Stimulated activated CD4-positive, alpha-beta T cell treated with anti-CD3 and anti-CD28 coated beads, Interleukin-1b, Interleukin-23, amount 100 ng/mL, for 1 hour (primary cell): ENCODE measurements at places on chromosomes 3 and 15.

DNA sequence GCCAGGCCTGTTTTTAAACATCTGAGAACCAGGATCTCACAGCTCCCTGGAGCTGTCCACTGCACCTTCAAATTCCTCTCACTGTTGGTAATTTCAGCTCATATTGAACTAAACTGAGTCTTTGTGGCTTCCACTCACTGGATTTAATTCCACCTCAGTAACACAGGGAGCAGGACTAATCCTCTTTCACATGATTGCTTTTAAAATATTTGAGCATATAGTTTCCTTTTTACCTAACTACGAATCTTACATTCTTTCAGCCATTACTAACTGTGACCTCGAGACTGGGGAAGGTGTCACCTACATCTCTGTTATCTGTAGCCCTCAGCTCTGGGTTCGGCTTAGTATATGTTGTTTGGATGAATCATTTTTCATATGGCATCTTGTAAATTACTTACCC, 194.3 kb upstream of the C2CD4B start:
- DNase-seq: no peak

DNA sequence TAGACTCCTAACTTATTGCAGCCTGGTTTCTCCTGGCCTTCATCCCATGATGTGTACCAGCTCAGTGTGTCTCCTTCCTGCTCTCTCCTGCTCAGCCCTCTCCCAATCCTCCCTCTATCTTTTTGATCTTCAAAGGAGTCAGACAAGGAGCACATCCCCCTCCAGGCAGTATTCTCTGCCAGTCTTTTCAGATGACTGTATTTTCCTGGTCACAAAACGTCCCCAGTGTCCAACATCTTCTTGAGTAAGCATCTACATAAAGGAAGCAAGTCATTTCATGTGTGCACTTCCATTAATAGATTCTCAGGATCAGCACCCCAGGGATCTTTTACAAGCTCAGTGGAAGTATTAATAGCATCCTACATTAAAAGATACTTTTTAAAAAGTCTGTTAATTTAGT, 148.9 kb upstream of the THBS1 start:
- no peak for DNase-seq

DNA sequence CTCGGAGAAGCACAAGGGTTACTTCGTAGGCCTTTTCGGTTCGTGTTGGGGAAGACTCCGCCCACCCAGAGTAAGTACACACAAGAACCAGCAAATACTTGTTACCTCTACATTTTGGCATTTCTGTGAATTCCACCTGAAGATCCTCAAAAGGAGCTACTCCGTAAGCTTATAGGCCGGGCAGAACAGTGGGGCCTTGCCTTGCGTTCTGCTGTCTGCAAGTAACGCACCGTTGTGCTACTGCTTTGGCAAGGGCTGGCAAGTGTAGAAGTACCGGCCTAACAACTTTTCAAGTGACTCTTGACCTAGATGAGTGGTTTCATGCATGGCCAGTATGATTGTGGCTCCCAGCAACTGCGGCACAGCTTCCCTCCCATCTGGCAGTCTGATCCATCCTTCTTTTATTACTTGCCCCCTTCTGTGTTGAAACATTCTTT, 6.4 kb upstream of the DNAAF4 start:
- no peak for DNase-seq

GRCh38 chr3:42314411-42314810, 48.4 kb upstream of the CCK start:
- no peak for DNase-seq

- no peak for DNase-seq
Measured at GRCh38 chr15:77393471-77393840, 26.4 kb downstream of the PEAK1 start.

- DNase-seq: no peak
Measured at GRCh38 chr15:70876011-70876410, 16.2 kb downstream of the THAP10 start.

DNA sequence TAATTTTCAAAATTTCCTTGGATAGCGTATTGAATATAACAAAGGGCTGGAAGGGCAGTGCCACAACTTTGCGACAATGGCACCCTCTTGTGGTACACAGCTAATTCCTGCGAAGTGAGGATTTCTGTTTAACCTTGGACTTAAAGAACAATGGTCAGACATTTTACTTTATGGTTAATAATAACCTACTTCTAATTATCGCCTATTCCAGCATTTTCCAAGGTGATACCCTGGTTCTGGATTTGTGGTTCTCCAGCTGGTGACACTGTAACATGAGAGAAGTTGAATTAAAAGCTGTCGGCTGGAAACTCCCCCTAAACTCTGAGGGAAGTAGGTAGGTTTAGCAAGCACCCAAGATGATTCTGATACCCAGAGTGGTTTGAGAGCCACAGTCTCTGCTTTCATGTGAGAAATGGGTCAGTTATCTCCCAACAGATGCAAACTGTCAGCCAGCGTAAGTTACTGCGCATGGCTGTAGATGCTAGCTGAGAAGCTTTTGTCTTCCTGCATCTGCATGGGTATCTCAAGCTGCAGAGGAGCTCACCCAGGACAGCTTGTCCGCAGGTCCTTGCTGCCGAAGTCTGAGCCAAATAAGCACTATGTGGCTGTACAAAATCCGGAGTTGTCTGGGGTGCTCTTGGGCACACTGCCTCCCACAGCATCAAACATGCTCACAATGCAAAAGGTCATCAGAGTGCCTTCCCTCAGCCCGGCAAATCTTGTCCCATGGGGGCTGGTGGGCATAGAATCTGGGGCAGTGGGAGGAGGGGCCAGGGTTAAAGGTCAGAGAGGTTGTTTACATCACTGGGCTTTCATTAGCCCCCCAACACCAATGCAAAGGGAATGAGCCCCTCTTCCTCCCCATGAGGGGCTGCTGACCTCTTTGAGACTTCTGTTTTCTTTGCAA, 6.6 kb upstream of the CHSY1 start:
- DNase-seq: no peak

- DNase-seq: no peak
Measured at GRCh38 chr3:65961733-65962132, 77.0 kb downstream of the MAGI1 start.

DNA sequence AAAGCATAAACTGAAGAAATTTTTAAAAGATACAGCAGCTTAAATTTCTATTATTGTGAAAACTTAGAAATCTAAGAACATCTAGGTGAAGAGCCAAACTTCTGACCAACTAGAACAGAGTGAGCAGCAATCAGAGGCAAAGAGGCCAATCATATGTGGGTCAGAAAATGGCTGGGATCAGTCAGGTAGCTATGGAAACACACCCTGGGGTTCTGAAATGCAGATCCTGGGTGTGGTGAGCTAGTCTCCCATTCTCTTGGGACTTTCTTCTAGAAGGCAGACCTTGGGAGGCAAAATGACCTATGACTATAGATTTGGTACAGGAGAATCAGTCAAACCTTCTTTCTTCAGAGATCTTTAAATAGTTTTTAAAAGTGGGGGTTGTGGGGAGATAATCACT, 385.8 kb downstream of the TBC1D5 start:
- DNase-seq: no peak

GRCh38 chr3:153625506-153625905, 463.5 kb downstream of the RAP2B start:
- DNase-seq: no peak

GRCh38 chr15:39400821-39401550, 179.9 kb upstream of the THBS1 start:
- no peak for DNase-seq

DNA sequence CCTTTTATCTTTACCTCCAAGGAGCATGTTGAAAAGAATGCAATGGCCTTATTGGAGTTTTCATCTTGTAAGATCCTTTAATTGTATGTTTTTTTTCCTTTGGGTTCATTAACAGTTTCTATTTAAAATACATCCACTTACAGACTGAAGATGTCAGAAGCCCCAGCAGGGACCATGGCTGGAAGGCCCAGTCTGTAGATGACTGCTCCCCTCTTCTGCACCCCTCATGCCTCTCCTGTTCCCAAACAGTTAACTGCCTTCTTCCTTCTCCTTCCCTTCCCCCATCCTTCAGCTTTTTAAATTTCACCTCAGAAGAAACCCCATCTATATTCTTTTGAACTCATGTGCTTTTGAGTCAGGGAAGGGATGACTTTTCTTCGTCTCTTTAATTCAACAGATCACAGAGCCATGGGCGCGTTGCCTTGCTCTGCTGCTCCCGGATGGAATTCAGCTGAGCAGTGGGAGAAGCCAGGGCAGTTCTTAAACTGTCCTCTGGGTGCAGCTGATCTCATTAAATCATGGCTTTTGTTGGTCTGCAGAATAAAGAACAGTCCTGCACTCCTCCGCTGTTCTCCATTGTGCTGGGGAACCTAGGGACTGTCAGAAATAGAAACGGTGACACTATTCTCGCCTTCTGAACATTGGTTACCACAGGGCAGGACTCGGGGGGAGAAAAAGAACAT, 71.5 kb upstream of the EIF1B start:
- no peak for DNase-seq

GRCh38 chr15:78660584-78660983, 19.6 kb upstream of the CHRNB4 start:
- DNase-seq: no peak

DNA sequence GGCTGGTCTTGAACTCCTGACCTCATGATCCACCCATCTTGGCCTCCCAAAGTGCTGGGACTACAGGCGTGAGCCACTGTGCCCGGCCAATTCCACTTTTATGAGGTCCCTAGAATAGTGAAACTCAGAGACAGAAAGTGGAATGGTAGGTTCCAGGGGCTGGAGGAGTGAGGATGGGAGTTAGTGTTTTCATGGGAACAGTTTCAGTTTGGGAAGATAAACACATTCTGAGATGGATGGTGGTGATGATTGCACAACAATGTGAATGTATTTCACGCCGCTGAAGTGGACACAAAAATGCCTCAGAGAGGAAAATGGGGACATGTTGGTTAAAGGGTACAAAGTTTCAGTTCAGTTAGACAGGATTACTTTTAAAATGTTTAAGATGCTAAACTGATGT, 22.5 kb upstream of the HDAC11 start:
- DNase-seq: no peak

GRCh38 chr3:125143982-125144652, 68.4 kb downstream of the SLC12A8 start:
- no peak for DNase-seq

DNA sequence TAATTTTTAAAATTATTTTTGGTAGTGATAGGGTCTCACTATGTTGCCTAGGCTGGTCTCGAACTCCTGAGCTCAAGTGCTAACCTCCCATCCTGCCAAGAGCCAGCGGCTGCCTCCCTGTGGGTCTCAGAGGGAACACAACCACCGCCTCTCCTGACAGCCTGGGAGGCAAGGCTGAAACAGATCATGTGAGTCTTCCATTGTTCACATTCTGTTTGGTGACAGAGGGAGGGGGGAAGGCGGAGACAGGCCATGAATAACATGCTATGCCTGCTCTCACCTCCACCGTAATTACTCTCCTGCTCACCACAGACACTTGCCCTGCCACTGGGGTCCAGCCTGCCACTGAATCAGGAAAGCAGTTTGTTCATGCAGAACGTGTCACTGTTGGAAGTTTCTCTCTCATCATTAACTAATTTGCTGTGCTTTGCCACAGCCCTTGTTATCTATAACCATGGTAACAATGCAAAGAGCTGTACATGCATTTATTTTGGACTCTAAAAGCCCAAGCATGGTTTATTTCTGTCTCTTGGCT, 78.4 kb upstream of the RASGRF1 start:
- DNase-seq: no peak

GRCh38 chr3:26920646-26921478, 298.3 kb downstream of the LRRC3B start:
- DNase-seq: no peak

- DNase-seq: no peak
Measured at GRCh38 chr3:129794311-129795185, 99.0 kb downstream of the TMCC1 start.

- DNase-seq: no peak
Measured at GRCh38 chr15:66965201-66965900, 100.1 kb upstream of the SMAD3 start.

GRCh38 chr3:124620600-124621063, 109.6 kb upstream of the UMPS start:
- no peak for DNase-seq

DNA sequence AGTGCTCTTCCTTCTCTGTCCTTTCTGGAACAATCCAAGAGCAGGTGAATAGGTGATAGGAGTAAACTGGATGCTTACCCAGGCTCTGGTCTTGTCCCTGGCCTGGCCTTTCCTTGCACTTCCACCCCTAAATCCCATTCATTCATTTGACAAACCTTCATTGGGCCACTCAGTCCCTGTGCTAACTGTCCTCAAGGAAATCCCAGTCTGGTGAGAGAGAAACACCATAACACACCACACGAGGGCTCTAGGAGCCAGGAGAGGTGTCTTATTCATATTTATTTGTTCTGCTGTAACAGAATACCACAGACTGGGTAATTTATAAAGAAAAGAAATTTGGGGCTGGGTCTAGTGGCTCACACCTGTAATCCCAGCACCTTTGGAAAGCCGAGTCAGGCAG, 22.8 kb downstream of the EFCC1 start:
- DNase-seq: no peak
